Neuronal stem cell (in vitro differentiated cells): ENCODE measurements at places on chromosomes 1 and 21.
A peak's percentile ranks its signal among the peaks of the same experiment; 100 is the strongest.

- DNase-seq, result peak; percentile 9
These were observed 113.8 kb downstream of the UBR4 start for GRCh38 chr1:19096036-19096833.

DNA sequence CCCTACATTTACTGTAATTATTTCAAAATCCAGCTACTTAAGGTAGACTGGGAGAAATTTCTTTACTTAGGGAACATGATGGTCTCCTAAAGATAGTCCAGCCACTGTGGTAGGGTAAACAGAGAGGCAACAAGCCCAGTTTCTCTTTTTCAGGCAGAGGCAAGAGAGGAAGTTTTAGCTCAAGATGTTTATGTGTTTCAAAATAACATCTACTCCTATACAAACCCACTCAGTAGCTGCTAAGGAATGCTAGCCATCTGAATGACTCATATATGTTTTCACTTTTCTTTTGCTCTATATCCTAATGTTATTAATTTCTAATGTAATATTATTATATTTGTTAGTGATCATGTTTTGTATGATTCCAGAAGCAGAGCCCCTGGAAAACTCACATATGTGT lies 856.6 kb downstream of the PLA2G4A start:
- no peak for DNase-seq

- no peak for DNase-seq
These were observed 32.9 kb downstream of the FAM78B start for GRCh38 chr1:166133857-166134256.

- no peak for DNase-seq
These were observed 282.3 kb downstream of the USH2A start for GRCh38 chr1:216140730-216141524.

DNA sequence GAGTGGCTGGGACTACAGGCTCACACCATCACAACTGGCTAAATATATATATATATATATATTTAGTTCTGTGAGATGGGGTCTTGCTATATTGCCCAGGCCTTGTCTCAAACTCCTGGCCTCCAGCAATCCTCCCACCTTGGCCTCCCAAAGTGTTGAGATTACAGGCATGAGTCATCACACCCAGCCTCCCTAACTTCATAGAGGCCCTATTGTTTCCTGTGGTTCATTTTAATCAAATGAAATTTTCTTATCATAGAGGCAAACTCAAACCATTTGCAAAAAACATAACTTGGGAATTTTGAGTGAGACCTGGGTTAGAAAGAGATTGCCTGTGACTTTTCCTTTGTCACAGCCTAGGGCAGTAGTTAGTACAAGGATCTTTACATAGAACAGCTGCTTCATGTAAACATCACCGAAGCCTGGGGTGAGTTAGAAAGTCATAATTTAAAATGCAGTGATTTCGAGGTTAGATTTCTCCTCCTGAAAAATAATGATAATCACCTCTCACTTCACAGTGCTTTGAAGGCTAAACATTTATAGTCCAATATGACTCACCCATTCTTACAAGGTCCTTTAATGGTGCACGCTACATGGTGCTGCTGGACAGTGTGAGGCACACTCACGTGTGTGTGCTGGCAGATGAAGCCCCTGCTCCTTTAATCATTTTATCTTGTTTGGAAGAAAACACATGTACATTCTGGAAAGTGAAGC lies 188.9 kb downstream of the RHOU start:
- no peak for DNase-seq
